ENCODE measurements at places on chromosomes 5 and 9.

DNA sequence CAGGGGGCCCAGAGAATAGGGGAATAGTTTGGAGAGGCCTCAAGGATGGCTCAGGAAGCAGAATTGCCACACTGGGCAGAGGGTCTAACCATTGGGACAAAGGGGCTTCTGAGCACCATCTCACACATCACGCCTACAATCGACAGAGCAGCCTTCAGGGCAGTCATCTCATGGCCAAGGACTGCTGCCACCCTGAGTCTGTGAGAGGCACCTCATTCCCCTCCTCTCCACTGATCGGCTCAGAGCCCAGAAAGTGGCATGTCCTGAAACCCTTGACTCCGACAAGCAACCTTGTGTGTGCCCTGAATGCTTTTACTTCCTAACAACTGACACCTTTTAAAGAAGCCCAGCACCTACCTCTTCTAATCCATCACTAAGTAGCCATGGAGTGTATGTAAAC is 128.9 kb upstream of the PTPN3 start:
- DNase-seq: no peak

- no peak for DNase-seq
These were observed 79.1 kb downstream of the UGCG start for GRCh38 chr9:111975709-111976108.

- no peak for DNase-seq
These were observed 212.5 kb downstream of the RAB3C start for GRCh38 chr5:58795327-58795726.

DNA sequence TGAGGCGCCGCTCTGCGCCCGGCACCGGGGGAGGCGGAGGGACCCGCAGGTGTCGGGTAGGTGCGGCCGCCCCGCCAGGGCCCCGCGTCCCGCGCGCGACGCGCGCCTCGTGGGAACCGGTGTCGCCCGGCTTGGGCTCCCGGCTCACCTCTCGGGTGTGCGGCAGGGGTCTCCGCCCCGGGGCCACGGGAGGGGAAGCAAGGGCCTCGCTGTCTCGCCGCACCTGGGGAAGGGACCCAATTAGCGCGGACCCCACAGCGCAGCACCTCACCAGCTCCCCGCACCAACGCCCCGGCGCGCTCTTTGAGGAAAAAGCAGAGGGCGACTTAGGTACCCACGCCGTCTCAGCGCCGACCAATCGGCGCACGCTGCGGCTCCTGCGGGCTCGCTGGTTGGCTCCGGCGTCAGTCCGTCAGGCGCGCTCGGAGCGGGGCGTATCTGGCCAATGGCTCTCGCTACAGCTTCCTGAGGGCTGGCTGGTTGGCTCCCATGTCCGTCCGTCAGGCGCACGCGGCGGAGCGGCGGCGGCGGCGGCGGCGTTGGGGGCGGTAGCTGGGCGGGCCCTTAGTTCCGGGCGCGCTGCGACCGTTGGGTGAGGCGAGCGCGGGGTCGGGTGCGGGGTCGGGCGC is at the start of gene TRAF2:
TRAF2 (plus strand) TSS at position 567 of the 629 bp plus-strand sequence. CDS start 12,225 bp downstream, outside the sequence.
- DNase-seq: peak; percentile 97

DNA sequence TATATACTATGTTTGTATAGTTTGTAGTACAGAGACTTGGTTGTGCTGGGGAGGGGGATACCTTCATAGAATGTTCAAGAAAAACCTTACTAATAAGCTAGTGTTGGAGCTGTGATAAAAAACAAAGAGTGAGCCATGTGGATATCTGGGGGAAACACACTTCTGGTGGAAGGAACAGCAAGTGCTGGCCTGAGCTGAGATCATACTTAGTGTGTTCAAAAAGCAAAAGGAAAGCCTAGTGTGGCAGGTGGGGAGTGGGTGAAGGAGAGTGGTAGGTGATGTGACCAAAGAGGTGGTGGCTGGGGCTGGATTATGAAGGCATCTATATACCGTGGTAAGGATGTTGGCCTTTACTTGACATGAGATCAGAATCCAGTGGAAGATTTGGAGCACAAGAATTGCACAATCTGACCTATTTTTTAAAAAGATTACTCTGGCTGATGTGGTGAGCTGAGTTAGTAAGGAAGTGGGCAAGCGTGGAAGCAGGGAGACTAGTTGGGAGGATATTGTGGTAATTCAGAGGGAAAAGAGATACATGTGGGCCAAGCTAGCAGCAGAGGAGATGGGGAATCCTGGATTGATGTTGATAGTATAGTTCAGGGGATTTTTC is 26.6 kb downstream of the PALM2AKAP2 start:
- no peak for DNase-seq

GRCh38 chr5:167352801-167353200 is 938.6 kb upstream of the WWC1 start:
- DNase-seq: no peak

- DNase-seq: no peak
These were observed 8.0 kb downstream of the MTAP start for GRCh38 chr9:21810388-21810787.

DNA sequence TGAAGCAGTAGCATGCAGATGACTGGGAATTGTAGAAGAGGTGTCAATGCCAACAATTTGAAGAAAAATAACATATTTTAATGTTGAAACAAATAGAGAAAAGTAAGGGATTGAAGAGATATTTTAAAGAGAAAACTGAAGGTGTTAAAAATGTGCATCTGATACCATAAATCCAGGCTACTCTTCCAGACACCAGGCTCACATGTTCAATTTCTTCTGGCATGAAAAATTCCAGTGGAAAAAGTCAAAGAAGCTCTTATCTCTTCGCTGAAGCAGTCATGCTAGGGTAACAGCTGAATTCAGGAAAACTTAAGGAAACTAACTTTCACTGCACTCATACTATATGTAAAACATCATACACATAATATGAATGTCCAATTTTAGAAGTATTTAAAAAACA is 335.0 kb downstream of the PDE4D start:
- DNase-seq: no peak

GRCh38 chr5:1420211-1421195 is 24.7 kb downstream of the SLC6A3 start:
- no peak for DNase-seq

DNA sequence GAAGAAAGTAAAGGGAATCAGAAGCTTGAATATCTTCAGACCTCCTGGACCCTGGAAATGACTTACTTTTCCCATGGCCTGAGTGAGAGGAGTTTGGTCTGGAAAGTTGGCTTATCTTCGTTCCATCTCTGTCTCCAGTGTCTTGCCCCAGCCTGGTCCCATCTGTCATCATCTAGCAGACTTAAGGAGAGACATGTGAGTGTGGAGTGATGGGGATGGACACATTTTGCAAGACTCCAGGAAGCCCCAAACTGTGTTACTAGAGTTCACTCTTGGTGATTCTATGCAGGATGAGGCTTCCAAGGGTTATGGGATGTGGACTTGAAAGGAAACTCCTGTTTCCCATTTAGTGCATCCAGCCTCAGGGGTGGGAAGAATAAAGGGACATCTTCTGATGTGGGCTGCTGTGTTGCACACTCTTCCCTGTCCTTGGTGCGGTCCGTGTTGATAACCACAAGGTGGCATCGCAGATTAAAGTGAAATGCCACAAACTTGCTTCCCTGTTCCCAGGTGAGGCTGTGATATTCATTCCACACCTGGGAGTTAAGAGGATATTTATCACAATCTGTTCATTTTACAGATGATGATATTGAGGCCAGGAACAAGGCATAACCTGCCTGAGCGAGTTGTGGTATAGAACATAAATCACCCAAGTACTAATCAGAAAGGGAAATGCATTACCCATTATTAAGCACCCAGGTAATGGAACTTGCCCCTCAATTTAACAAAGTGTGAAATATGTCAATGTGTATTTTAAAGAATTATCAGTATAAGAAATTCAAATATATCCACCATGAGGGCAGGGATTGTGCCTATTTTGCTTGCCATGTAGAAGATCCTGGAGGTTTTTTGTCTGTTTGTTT is 269.9 kb upstream of the PAPPA start:
- no peak for DNase-seq

DNA sequence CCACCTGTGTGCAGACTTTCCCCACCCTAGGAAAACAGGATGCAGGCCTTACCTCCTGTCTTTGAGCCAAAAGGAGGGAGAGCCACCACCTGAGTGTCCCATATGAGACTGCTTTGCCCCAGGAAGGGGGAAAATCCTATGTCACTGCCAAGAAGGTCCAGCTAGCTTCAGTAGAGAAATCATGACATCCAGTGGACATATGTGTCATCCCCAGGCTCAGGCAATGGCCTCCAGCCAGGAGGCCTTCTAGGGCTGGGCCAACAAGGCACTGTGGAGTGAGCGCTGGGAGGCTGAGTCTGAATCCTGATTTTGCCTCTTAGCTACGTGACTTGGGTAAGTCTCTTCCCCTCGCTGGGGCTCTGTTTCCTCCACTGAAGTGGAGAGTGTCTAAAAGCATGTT is 60.2 kb downstream of the SMIM23 start:
- DNase-seq: no peak

GRCh38 chr5:58794875-58795274 is 212.0 kb downstream of the RAB3C start:
- no peak for DNase-seq

GRCh38 chr9:121286973-121287741 is 19.2 kb downstream of the GSN start:
- no peak for DNase-seq

- no peak for DNase-seq
These were observed 72.0 kb downstream of the PIK3R1 start for GRCh38 chr5:68287631-68287975.

DNA sequence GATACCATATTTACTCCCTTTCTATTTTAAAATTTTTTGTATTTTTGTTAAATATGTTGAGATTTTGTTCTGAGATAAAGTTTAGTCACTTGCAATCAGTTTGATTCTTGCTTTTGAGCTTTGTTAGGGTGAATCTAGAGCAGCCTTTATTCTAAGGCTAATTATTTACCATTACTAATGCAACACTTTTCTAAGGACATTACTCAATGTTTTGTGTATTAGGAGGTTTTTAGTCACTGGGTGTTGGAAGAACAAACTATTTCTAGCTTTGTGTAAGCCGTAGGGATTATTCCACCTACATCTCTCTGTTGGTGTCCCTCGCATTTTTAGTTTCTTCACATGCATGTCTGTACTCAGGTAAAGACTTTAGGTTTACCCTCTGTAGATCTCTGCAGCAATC is 379.5 kb upstream of the CD180 start:
- no peak for DNase-seq

DNA sequence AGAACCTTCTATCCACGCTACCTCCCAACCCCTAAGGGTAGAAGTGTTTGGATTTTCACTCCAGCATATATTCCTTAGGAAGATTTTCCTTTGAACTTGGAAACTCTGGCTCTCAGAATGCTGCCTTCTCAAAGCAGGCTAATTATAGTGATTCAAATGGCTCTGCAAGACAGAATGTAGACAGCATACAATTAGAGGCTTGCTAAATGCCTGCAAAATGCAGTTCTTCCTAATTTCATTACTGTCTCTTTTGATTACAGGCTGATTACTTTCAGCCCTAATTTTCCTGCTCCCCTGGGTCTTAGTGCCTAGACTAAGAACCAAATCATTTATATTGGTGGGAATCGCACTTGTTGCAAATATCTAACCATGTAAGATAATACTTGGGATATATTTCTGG is 50.8 kb downstream of the ANKDD1B start:
- no peak for DNase-seq

GRCh38 chr9:38727497-38728001 is 7.6 kb upstream of the FAM240B start:
- no peak for DNase-seq

DNA sequence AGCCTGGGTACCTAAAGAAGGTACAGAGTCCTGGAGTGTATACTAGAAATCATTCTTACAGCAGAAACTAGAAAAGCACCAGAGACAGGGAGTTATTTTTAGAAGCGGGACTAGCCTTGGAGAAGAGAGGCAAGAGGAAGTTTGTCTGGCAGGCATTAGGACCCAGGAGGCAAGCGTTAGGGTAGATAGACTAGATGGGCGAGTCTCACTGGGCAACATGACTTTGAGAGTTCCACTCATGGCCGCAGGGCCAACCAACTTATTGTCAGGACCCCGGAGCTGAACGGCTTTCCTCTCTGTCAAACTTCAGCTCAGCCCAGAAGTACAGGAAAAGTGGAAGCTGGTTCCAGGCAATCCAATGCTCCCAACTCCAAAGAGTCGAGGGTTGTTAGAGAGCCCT is 34.1 kb upstream of the NPR3 start:
- DNase-seq: no peak

DNA sequence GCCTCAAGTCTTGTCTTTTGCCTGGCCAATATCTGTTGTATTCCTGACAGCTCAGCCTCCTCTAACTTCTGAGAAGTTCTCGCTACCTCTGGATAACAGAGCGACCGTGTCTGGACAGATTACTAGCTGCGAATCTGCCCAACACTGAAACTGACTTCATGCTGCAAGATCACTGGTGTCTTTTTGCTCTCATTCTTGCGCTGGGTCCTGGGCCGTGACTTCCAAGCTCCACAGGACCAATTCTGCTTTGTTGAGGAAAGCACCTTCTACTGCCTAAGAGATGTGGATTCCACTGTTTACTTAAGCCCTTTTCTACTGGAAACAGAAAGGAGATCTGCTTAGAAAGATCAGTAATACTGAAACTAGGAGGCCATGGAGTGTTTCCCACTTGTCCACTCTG is 978.8 kb upstream of the DMAC1 start:
- no peak for DNase-seq

DNA sequence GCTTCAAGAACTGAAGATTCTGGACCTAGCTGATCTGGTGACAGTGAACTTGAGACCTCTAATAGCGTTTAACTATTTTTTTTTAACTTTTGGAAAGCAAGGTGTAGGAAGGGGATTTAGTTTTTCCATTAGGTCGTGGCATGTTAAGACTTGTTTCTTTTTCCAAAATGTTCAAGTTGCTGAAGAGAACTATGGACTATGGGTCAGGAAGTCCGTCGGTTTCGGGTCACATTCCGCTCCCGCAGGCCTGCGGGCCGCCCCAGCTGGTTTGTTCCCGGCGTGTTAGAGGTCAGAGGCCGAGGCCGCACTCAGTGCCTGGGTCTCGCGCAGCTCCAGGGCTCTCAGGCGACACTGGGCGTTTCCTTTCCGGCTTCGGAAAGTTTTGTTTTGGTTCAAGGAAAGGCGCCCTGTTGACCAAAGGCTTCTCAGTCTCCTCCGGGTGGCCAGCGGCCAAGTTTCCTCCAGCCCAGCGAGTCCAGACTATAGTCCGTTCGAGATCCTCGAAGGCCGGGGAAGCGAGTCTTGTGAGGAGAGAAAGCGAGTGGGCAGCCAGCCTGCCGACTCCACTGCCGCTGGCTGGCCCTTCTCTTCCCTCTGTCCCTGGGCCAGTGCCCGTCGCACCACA is 586 bp upstream of the FCHO2 start:
- no peak for DNase-seq

GRCh38 chr5:16913187-16914107 is 22.6 kb downstream of the MYO10 start:
- DNase-seq: no peak

- no peak for DNase-seq
These were observed 43.5 kb downstream of the RUSC2 start for GRCh38 chr9:35533398-35533797.

GRCh38 chr5:40396317-40396716 is 283.4 kb upstream of the PTGER4 start:
- DNase-seq: no peak

GRCh38 chr9:35071814-35072460 is 488 bp downstream of the VCP start:
- peak; percentile 48 for DNase-seq

DNA sequence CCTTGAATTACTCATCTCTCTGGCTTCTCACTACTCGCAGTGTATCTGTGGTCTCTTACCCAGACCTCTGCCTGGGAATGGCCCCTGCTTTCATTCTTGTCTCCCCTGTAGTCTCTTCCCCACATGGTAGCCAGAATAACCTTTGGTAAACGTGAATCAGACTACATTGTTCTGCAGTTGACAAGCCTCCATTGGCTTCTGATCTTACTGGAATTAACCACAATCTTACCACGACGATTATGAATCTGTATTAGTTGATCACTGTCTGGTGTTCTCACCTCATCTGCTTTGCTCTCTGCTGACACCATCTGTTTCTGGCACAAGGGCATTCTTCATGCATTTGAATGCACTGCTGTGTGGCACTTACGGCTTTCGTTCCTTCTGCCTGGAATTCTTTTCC is 781.2 kb downstream of the MTRR start:
- no peak for DNase-seq
